Activated T-cell treated with anti-CD3 and anti-CD28 coated beads, Interleukin-2, amount 50 U/mL, for 72 hours (primary cell): ENCODE measurements at places on chromosomes 1 and 21. TPM values are rescaled to one million over a fixed set of nuclear protein-coding genes. Genes with fewer than 3 reads are reported as not detected.

CDC20 gene
- 108 TPM for total RNA-seq

DNA sequence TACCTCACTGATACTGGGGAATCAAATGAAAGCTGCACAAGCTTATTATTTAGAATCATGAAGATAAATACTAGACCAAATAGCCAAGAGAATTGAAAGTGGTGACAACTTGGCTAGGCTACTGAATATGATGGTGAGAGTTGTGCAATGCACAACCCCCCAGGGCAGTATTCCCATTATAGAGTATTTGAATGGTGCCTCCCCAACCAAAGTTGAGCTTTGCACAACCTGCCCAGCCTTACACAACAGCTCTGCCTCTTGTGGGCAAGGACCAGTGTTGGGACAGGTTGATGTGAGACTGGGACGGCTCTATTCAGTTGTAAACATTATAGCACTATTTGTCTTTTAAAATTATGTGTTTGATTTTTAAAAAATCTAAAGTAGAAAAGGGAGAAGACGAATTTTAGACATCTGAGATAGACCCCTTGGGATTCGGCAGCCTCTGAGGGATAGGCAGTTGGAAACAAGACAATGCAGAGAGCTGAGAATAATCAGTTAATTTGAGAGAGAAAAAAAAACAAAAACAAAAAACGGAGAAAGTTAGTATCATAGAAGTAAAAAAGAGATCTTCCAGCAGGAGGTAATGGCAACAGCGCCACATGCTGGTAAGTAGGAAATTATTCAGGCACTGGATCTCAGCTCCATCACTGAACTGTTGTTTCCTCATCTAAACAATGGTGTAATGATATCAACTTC is 91.0 kb upstream of the KCNA3 start:
- peak overlapping the region; percentile 64 for H3K27ac ChIP-seq
- peaks cover 6% of the 10 kb centered on the region for H3K4me1 ChIP-seq
- peaks cover 10% of the 10 kb centered on the region for H3K27me3 ChIP-seq
- no peaks in the 10 kb centered on the region for H3K36me3 ChIP-seq

CRP gene
- not detected for total RNA-seq

GRCh38 chr1:24921938-24922662 is 8.0 kb downstream of the RUNX3 start:
- H3K4me1 ChIP-seq: peaks cover 91% of the 10 kb centered on the region
- H3K36me3 ChIP-seq: peaks cover 32% of the 10 kb centered on the region
- H3K27ac ChIP-seq: peak overlapping the region; percentile 100
- H3K4me3 ChIP-seq: peak overlapping the region; percentile 91
- no peaks in the 10 kb centered on the region for H3K27me3 ChIP-seq

DNA sequence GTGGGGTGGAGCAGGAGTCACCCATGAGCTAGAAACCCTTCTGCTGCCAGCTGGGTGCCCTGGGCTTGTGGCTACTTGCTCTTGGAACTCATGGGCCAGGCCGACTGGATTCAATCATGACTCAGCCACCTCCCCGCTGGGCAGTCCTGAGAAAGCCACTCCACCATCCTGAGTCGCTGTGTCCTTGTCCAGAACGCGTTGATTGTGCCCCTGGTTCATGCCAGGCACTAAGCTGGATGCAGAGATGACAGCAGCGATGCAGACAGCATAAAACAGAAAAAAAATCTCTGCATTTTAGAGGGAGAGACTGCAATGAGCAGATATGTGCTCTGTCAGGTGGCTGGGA is 10.6 kb downstream of the PADI1 start:
- H3K4me1 ChIP-seq: peaks cover 30% of the 10 kb centered on the region
- no peak overlapping the region for H3K27ac ChIP-seq
- H3K27me3 ChIP-seq: peaks cover 40% of the 10 kb centered on the region
- H3K4me3 ChIP-seq: no peak overlapping the region
- no peak for DNase-seq
